ENCODE measurements at places on chromosomes 13 and 19. TPM values are rescaled to one million over a fixed set of nuclear protein-coding genes. Genes with fewer than 3 reads are reported as not detected.

KLHL1 gene
- 0.12 TPM for polyA plus RNA-seq

TLE6 gene
- polyA plus RNA-seq = 12.7 TPM

GATAD2A gene
- 40.0 TPM for polyA plus RNA-seq

FGF21 gene
- polyA plus RNA-seq = 3.6 TPM
